Left lobe of liver (tissue), 2 donors: ENCODE measurements at places on chromosomes 2 and 18. TPM values are rescaled to one million over a fixed set of nuclear protein-coding genes. Genes with fewer than 3 reads are reported as not detected.

DNA sequence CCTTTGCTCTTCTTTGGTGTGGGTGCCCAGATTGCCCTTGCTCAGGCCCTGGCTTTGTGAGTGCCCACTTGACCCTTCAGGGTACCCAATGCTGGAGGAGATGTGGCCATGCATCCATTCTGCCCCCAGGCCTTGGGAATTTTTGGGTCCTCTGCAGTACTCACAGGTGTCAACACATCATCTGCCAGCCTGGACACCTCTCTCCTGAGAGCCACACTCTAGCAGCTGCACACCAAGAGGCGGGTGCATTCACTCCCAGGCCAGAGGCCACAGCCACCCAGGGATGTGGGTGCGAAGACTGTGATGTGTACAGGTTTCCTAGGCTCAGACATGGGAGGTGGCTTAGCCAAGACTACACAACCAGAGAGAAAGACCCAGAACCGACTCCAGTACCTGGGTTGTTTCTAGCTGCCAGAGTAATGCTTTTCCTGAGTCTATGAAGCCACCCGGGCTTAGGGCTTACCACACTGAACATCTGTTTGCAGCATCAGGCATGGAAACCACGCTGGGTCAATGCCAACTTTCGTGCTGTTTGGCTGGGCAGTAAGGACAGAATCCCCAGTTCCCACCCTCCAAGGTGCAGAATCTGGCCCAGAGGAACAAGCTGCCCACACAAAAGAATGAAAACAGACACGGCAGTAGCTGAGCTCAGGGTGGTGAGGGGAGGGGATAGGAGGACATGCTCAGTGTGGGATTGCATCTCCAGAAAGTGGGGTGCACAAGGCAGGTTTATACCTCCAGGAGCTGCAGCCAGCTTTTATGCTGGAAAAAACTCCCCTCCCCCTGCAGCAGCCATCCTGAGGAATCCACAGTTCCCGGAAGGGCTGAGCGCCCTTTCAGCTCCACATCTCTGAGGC, 40.1 kb downstream of the KCNF1 start:
- DNase-seq, result no peak

- no peak for DNase-seq
These were observed 93.6 kb downstream of the SH3BP4 start for GRCh38 chr2:235045336-235045972.

- no peak for DNase-seq
These were observed 43.1 kb upstream of the SLC39A10 start for GRCh38 chr2:195613922-195614321.

DNA sequence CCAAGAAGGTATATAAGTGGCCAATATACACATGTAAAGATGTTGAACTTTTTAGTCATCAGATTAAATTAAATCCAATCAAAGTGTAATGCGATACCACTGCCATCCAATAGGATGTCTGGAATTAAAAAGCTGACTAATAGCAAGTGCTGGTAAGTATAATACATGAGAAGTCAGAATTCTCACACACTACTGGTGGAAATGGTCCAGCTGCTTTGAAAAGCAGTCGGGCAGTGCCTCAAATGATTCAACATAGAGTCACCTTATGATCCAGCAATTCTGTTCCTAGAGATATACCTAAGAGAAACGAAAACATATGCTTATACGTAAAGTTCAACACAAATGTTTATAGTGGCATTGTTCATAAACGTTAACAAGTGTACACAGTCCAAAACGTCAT, 124.1 kb upstream of the MYT1L start:
- DNase-seq, result no peak

Gene SCN3A
- not detected for total RNA-seq

Gene MAP2
- total RNA-seq, result 2.3 TPM

Gene LRATD1
- total RNA-seq, result 1.6 TPM

Gene SCN1A
- total RNA-seq, result 0.13 TPM

Gene DIPK1C
- not detected for total RNA-seq
